ENCODE measurements at places on chromosomes 1 and 21.
A peak's percentile ranks its signal among the peaks of the same experiment; 100 is the strongest.

DNA sequence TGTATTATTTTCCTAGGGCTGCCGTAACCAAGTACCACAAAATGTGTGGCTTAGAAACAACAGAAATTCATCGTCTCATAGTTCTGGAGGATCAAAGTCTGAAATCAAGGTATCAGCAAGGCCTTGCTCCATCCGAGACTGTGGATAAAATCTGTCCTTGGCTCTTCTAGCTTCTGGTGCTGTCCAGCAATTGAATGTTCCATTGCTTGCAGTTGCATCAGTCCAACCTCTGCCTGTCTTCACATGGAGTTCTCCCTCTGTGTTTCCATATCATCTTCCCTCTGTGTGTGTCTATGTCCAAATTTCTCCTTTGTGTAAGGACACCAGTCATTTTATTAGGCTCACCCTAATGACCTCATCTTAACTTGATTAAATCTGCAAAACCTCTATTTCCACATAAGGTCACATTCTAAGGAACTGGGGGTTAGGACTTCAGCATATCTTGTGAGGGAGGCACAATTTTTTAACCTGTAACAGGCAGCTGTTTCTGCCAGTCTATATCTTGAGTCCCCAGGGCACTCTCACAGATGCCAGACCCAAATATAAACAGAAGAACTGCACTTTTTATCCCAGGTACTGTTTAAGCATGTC lies 84.2 kb downstream of the ERG start:
- no peak for DNase-seq

- DNase-seq: peak; percentile 64
Observed at GRCh38 chr1:84763912-84764680, 73.8 kb upstream of the SSX2IP start.

DNA sequence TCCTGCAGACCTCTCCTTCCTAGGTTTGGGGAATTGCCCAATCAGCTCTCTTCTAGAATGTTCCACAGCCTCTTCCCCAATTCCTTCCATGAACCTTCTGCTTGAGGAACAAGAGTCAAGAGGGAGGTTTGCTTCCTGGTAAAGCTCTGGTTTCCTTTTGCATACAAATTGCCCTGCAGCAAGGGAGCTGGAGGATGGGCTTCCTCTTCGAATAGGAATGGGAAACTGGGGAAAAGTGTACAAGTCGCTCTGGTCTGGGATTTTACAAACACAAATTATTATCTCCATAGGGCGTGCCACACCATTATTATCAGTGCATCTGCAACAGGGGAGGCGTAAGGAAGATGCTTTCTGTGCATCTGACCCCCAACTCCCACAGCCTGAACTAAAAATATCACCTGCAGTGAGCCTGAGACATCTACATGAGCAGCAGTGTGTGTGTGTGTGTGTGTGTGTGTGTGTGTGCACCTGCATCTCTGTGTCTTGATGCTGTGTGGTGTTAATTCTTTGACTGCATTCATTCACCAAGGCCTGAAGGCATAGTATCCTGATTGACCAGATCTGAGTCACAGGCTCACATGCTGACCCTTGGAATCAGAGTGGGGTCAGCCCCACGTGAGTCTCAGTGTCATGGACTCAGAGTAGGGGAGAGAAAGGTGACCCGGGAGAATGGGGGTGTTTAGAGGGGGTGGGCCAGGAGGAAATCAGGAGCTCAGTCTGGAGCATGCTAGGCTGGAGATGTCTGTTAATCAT lies 272.9 kb downstream of the KAZN start:
- no peak for DNase-seq

- DNase-seq: no peak
Observed at GRCh38 chr21:27261676-27262075, 294.8 kb upstream of the ADAMTS5 start.

DNA sequence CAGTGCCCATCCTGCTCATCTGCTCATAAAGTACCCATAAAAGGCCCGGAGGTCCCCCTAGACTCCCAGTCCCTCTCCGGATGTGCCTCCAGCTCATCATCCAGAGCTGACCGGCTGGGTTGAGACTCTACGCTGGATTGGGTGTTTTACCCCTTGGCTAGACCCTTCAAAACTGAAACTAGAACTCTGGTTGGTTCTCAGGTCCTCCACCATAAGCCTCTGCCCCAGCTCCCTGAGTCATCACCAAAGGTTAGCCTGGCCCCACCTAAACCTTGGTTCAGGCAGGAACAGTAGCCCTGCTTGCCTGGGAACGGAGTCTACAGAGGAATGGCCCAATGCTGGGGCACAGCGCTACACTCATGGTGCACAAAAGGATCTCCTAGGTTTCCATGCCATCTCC lies 75.1 kb downstream of the TLR5 start:
- DNase-seq: no peak

DNA sequence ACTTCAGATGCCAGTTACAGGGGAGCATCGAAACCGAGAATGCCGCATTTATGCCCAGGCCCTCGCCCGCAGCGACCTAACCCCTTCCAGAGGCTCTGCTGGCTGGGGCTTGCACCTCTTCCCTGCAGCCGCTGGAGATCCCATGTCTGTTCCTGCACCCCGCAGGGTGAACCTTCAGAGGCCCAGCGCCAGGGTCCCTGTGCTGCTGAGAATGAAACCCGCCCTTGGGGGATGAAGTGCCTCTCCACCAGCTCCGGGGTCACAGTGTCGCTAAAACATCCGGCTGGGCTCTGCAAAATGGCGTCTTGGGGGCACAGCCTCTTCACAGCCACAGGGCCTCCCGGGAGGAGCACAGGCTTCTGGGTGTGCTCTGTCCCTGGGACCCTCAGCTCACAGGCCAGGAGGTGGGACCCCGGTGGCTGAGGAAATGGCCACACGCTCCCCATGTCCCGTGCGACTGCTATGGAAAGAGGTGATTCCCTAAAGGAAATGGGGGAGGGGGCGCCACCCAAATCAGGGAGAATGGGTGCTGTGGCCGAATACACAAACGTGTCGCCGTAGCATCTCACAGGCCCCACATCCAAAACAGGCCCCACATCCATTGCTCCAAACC lies 39.9 kb upstream of the TSPEAR start:
- no peak for DNase-seq

DNA sequence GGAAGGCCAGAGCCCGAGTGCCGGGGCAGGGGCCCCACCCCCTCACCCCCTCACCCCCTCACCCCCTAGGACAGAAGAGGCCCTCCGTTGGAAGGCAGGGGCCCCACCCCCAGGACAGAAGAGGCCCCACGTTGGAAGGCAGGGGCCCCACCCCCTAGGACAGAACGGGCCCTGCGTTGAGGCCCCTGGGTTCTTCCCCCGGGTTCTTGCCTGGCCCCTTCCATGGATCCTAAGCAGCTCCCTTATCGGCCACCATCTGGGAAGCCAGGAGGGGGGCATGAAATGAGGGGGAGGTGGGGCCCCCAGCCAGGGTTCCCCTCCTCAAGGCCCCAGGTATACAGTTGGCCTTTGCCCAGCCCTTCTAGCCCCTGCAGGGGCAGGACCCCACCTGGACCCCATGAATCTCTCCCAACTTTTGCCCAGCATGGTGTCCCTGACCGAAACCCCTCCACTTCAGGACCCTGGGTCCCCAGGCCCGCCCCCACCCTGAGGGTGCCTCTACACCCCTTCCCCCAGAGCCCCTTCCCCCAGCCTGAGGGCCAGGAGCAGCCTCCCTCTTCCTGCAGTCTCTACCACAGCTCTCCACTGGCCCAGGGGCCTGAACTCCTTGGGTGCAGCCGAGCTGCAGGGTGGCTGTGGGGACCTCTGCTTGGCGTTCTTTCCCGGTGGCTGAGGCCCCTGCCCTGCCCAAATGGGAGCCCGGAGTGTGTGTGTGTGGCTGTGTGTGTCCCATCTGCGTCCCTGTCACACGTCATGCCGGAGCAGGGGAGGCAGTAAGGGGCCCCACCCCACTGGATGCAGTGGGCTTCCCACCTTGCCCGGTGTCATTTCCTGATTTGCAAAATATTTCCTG lies 4.3 kb upstream of the VWA1 start:
- DNase-seq: peak; percentile 40

DNA sequence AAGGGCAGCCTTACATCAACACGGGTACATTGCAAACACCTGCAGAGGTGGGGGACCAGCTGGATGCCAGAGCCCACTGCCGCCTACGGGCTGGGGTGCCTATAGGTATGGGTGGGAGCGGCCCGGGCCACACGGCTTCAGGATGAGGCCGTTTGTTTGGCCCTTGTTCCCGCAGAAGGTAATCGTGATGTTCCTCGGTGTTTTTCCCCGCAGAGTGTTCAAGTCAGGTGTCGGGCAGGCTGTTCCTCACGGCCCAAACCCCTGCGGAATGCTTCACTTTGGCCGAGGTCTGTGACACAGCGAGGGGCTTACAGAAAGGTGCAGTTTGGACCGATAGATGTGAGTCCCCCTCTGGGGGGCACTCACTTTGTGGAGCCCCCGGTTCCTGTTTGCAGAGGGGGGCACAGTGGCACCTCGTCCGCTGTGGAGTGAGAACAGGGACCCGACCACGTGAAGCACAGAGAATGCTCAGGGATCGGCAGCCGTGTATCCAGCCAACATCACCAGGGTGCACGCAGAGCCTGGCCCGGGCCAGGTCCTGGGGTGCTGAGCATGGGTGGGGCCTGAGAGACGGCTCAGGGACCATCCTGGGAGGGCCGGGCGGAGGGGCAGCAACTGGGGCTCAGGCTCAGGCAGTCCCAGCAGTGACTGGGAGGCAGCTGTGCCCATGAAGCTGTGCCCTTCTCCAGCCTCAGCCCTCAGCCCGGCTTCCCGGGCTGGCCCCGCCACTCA lies 453 bp upstream of the TTLL10 start:
- peak; percentile 12 for DNase-seq

DNA sequence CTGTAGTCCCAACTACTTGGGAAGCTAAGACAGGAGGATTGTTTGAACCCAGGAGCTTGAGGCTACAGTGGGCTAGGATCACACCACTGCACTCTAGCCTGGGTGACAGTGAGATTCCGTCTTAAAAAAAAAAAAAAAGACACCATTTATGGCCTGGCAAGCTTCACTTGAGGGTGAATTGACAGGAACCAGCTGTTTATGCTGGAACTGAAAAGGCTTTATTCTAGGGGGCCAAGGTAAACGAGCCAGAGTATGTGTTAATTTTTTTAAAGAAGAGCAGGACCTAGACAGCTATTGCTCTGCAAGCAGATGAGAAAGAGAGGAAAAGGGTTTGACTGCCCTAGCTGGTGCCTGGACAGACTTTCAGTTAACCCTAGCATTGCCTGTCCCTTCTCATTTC lies 37.0 kb downstream of the S100A6 start:
- no peak for DNase-seq

- DNase-seq: no peak
Observed at GRCh38 chr1:55204997-55205396, 10.2 kb downstream of the USP24 start.

DNA sequence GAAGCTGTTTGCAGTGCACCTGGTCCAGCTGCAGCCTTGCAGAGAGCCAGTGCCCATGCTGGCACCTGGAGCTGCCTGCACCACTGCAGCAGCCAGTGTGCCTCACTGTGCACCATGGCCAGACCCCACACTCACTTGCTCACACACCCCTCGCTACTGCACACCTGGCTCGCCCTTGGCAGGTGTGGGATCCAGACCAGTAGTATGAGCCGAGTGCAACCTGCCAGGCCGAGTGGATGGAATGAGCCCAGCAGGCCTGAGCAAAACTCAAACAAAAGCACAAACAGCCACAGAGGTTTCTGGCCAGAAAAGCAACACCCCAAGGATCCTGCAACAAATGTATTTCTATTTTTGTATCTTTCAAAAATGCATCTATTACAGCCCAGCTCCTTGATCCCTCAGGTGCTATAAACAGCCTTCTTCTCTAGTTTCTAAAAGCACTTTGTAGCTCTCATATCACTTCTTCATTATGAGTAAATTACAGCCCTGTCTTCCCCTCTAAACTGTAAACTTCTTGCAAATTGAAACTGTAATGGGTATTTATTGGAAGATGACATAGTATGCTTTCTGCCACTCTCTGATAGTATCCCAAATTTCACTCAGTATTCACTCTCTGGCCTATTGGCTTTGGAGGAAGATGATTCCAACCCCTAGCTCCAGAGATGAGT lies 72.2 kb upstream of the LPGAT1 start:
- no peak for DNase-seq

DNA sequence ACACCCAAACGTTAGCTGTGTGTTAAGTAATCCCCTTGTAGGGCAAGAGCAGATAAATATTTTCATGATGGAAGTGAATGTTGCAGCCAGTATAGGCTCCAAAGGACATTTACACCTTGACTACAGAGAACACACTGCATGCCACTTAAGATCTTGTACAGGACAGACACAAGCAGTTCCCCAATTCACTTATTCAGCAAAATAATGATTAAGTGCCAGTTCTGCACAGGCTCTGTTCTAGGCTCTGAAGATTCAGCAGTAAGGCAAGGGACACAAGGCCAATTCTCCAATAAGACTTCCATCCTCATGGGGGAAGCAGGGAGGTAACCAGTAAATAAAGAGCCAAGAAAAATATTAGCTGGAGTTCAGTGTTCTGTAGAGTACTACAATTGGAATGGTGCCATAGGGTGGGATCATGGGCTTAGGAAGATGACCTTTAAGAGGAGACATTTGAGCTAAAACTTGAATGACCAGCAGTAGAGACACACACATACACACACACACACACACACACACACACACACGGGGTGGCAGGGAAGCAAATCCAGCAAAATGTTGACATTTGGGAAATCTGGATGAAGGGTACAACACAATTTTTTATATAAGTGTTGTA lies 199.9 kb upstream of the JUN start:
- DNase-seq: no peak

DNA sequence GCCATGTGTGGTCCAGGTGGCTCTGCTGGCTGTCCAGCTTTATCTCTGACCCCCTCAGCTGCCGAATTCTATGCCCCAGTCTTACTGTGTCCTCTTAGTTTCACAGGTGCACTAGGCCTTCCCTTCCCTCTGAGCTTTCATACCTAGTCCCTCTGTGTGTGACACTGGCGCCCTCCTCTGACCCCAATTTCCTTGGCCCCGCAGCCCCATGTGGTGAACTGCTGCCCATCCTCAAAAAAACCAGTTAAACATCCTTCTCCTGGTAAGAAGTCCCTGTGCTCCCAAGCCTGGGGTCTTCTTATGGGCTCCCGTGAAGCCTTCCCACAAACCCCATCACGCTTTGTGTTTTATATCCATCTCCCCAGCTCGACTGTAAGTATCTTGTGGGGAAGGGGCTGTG lies 93.9 kb upstream of the TSPAN2 start:
- DNase-seq: no peak

DNA sequence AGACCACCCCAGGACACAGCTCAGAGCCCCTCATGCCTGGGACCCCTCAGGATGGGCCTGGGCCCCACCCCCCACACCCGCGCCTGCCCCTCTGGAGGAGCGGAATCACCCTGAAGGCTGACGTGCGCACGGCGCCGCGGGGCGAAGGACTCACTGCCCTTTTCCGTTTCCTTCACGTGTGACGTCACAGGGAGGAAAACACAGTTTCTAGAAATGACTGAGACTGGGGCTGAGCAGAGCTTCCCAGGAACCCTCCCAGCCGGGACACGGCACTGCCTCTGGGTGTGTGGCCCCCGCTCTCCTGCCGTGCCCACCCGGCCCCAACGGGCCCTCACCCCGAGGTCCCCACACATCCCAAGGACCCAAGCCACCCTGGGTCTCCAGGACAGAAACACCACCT lies 5.4 kb upstream of the TNFRSF4 start:
- DNase-seq: no peak

DNA sequence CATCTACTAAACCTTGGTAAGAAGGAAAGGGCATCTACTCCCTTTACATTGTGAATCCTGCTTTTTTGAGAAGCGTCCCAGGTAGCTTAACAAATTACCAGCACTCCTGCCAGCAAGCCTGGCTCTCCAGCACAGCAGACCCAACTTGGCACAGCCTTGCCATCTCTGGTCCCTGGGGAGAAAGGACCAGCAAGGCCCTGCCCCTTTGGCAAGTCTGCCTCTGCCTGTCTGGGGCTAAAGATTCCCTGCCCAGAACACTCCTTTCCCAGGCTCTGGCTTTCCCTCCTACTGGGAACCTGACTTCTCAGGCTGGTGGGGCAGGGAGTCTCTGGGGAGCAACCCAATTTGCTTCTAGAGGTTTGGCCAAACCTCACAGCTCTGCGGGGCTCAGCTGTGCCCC lies 68.5 kb downstream of the ATP2B4 start:
- DNase-seq: no peak

All from retina (tissue), 1 donor.